ENCODE measurements at places on chromosomes 1 and 21.

DNA sequence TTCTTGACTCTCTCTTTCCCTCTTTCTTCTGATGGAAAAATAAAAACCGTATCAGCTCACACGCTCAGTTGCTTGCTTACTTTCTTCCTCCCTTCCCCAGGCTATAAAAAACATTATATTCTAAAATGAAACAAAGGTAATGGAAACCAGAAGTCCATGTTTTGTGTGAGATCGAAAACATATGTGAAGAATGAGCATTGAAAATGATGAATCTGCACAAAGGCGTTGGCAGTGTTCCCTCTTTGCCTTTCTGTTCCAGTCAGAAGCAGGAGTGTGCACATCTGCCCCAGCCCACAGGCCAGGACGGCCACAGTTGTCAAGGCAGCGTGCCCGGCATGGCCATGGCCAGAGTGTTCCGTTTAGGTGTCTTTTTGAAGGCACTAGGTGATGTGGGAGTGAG is 185.3 kb upstream of the USP24 start:
- DNase-seq: no peak

DNA sequence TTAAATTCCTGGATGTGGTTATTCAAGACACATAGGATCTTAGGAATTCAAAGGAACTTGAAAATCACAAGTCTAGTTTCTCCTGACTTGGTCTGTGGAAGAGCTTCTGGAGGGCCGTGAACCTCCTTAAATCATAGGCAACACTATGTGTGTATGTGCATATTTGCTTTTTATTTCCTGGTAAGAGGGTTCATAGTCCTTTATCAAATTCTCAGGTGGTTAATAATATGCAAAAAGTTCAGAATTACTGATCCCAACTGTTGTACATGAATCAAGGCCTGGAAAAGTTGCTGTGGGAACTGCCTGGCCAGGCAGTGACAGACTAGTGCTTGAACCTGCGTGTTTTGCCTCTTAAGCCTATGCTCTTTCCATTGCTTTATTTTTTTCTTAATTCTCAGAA is 12.9 kb downstream of the MTR start:
- no peak for DNase-seq

DNA sequence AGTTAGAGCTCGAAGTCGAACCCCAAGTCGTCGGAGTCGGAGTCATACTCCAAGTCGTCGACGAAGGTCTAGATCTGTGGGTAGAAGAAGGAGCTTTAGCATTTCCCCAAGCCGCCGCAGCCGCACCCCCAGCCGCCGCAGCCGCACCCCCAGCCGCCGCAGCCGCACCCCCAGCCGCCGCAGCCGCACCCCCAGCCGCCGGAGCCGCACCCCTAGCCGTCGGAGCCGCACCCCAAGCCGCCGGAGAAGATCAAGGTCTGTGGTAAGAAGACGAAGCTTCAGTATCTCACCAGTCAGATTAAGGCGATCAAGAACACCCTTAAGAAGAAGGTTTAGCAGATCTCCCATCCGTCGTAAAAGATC is 12.1 kb downstream of the SON start:
- no peak for DNase-seq

- DNase-seq: no peak
These were observed 9.0 kb downstream of the CREG1 start for GRCh38 chr1:167544447-167545093.

DNA sequence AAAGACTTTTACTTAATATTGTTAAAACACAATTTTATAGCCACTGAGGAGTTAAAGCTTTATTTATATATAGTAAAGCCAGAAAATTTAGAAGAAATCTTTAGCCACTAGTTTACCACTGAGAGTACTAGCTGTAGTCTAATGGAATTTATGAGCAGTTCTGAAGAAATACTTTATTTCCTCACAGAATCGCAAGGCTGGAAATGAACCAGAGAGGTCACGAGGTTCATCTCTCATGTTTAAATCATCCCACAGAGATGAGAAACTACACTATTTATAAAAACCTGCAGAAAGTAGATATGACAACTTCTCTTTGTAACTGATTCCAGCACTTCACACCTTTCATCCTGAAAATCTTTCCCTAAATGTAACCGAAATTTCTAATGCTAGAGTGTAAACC is 26.0 kb downstream of the ADGRL4 start:
- DNase-seq: no peak

DNA sequence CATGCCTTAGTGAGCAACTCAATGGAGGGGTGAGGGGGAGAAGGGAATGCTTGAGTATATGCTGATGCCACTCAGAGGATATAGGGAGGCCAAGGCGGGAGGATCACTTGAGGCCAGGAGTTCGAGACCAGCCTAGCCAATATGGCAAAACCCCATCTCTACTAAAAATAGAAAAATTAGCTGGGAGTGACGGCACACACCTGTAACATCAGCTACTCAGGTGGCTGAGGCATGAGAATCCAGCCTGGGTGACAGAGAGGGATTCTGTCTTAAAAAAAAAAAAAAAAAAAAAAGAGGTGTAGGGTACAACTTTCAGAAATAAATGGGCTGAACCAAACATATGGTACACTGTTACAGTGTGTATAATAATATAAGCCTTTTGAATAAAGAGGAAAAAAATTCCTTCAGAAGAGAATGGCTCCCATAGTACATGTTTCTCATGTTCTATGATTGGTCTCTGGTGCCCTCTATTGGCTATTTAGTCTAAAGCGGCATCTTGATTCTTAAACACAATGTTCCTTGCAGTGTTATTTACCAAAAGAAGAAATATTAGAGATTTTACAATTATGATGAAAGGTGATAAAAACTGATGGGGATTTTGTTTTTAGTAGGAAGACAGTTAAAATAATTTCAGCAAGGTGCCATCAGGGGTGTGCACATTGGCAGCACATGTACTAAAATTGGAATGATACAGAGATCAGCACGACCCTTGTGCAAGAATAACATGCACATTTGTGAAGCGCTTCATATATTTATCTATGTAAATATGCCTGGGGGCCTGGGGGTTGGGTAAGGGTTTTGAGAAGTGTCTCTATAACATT is 109.8 kb downstream of the PATJ start:
- no peak for DNase-seq

- no peak for DNase-seq
These were observed at the start of gene OR2T4 for GRCh38 chr1:248361121-248361715. Gene OR2T4, plus strand, starts transcription at chr1:248361665. Its CDS starts 0 bp downstream, at chr1:248361665.

- DNase-seq: no peak
These were observed 20.9 kb downstream of the SDC3 start for GRCh38 chr1:30887485-30888315.

DNA sequence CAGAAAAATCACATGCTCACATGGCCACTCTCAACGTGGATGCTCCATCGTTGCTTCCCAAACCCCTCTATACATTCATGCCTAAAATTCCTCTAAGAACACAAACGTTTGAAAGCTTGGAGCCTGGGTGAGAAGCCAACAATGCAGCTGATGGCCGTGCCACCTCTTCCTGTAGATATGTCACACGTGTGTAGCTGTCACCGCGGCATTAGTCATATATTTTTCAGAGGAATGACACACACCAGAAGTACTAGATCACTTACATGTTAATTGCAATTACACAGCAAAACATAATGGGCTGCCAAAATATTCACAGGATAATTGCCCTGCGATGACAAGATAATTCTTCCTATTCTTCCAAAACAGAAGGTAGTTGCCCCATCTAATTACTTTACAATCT is 112.7 kb upstream of the BACE2 start:
- DNase-seq: no peak

GRCh38 chr21:36461918-36462486 is 17.9 kb downstream of the CLDN14 start:
- no peak for DNase-seq

- DNase-seq: no peak
These were observed 69.8 kb downstream of the TNR start for GRCh38 chr1:175673371-175674150.

- DNase-seq: no peak
These were observed 39.6 kb downstream of the FCER1A start for GRCh38 chr1:159341736-159342135.

DNA sequence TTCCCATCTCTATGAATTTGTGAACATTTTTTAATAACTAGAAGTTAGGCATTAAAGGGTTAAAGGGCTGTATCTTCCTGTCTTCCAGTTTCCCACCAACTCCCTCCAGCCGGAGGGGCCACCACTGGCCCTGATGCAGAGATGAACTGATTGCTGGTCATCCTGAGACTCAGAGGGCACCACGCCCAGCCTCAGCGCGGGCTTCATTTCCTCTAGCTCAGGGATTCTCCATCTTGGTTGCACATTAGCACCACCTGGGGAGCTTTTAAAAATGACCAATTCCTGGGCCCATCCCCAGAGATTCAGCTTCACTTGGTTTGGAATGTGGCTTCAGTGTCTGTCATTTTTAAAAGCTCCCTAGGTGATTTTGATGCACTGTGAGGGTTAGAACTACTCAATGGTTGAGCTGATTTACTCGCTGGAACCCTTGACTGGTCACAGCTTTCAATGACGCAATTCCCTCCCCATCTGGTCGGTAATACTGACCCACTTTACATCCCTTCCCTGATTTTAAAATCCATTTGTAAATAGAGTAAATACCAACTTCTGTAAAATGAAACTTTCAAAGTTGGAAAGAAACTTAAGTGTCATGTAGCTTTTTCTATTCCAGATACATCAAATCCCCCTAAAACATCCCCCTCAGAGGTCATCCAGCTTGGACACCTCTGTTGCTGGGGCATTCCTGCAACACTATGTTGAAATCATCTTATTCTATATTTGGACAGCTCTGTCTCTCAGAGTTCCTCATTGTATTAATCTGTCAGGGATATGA is 5.1 kb downstream of the NAV1 start:
- no peak for DNase-seq

GRCh38 chr1:68615312-68615711 is 118.4 kb upstream of the DEPDC1 start:
- no peak for DNase-seq

DNA sequence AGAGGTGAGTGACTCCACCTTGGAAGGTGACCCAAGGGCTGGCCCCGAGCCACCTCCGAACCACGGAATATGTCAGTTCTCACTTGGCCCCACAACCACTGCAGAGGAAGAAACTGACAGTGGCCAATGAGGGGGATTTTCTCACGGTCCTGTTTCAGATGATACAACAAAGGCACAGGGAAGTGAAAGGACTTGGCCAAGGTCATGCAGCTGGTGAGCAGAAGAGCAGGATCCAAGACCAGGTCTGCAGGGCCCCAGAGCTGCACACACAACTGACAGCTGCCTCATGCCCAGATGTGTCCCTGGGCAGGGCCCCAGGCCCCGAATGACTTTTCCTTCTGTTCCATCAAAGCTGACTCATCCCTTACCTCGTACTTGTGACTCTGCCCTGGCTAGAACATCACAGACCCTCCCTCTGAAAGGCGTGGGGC is 25.8 kb upstream of the EVA1B start:
- DNase-seq: no peak

DNA sequence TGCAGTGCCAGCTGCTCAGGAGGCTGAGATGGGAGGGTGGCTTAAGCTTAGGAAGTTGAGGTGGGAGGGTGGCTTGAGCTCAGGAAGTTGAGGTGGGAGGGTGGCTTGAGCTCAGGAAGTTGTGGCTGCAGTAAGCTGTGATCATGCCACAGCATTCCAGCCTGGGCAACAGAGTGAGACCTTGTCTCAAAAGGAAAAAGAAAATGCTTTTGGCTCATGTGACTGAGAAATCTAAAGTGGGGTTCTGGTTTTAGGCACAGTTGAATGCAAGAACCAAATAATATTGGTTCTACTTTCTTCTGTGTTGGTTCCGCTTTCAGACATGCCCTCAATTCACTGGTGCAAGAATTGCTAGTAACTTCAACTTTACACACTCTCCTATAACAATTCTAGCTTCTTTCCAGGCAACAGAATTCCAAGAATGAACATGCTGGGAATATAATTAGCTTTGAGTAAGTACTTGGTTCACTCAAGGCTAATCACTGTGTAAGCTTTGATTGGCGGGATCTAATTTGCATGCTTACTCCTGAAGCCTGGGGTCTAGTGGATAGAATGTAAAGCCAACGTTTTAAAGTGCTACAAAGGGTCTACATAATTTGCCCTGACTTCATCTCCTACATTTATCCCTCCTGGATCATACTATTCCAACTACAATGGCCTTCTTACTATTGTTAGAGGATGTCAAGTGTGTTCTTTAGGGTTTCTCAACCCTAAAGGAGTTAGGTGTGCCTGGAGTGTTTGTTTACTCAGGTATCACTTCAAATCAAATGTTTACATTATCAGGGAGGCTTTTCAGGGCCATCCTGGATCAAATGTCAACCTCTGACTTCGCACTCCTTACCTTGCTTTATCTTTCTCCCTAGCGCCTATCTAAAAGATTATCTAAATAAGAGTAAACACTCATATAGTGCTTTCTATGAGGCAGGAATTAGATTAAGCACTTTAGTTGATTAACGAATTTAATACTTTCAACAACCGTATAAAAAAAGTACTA is 115.1 kb downstream of the SLC16A1 start:
- DNase-seq: no peak

- no peak for DNase-seq
These were observed 294.6 kb downstream of the RPS6KC1 start for GRCh38 chr1:213345621-213346020.

DNA sequence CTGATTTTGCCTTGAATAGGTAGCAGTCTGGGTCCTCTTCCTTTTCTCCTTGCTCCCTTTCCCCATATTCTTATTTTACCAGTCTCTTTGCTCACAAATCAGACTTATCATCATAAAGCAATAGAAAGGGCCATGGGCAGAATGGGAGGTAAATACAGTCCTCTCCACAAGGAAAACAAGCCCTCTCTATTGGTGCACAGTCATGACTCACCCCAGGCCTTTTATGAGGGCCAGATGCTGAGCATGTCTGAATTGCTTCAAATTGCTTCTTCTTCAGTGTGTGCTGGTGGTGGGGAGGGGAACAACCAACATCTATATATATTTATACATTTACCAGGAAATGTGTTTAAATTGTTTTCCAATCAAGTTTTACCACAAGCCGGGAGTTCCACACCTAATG is 75.2 kb downstream of the GFI1 start:
- no peak for DNase-seq

- no peak for DNase-seq
These were observed 143.0 kb upstream of the GRIK3 start for GRCh38 chr1:37177230-37177864.

DNA sequence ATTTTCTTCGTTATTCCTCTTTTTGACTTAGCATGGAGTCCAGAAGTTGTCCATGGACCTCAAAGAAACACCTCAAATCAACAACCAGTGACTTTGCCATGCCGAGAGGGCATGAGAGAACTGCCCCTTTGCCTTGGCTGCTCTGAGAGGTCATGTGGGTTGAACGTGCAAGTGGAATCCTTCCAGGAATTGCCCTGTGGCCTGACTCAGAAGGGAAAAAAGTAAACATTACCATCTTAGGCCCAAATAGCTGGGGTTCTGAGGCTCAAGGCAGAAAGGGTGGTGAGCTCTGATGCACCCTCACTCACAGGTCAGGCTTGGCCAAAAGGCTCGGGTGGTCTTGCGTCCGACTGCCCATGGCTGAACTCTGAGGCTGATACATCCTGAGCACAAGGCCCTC is 15.1 kb downstream of the STUM start:
- DNase-seq: no peak

- no peak for DNase-seq
These were observed 10.0 kb downstream of the UBE4B start for GRCh38 chr1:10042746-10043145.

- DNase-seq: no peak
These were observed 62.9 kb downstream of the TRABD2B start for GRCh38 chr1:47934243-47934805.

All from stimulated activated CD8-positive, alpha-beta memory T cell treated with anti-CD3 and anti-CD28 coated beads, Interleukin-15, amount 100 ng/mL, for 24 hours (primary cell).